ENCODE measurements at places on chromosomes 3 and 15.

DNA sequence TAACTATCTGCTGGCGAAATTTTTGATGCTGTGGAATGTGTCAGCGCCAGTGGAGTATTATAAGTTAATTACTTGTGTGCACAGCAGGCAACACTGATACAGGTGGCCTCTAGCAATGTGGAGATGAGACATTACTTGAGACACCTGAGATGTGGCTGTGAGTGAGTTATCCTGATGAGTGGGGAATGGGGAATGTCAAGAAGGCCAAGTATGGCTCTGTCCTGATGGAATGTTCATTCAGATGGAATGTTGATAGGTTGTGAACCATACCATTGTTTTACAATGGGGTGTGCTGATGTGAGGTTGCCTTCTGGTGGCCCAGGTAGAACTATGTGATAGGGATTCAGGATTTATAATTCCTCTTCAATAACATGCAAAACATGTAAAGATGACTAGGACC is 404.8 kb downstream of the PTPRG start:
- no peak for DNase-seq

GRCh38 chr3:29270752-29271151 is 10.1 kb upstream of the RBMS3 start:
- no peak for DNase-seq

- DNase-seq, result no peak
These were observed 184.1 kb upstream of the TP63 start for GRCh38 chr3:189446959-189447560.

DNA sequence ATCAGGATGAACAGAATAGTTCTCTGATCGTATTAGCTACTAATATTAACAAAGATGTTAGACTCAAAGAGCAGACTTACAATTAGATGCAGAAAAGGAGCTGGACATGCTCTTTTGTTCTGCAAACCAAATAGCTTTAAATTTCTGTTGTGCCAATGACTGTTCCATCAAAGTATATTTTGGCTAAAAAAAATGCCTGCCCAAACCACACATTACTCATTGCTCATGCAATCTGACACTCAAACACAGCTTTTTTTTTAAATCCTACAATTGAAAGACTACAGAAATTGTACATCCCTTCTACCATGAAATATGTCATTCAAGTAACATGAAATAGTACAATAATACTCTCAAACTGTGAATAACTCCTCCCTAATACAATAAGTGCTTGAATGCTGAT is 48.6 kb downstream of the SHOX2 start:
- DNase-seq, result no peak

Data from anterior cingulate cortex (tissue), 58 donors.